Activated CD8-positive, alpha-beta memory T cell treated with anti-CD3 and anti-CD28 coated beads, Interleukin-2, amount 50 U/mL, for 48 hours (primary cell): ENCODE measurements at places on chromosomes 1 and 21.

GRCh38 chr1:114756009-114756892 lies 1.5 kb downstream of the CSDE1 start:
- no peak for DNase-seq

DNA sequence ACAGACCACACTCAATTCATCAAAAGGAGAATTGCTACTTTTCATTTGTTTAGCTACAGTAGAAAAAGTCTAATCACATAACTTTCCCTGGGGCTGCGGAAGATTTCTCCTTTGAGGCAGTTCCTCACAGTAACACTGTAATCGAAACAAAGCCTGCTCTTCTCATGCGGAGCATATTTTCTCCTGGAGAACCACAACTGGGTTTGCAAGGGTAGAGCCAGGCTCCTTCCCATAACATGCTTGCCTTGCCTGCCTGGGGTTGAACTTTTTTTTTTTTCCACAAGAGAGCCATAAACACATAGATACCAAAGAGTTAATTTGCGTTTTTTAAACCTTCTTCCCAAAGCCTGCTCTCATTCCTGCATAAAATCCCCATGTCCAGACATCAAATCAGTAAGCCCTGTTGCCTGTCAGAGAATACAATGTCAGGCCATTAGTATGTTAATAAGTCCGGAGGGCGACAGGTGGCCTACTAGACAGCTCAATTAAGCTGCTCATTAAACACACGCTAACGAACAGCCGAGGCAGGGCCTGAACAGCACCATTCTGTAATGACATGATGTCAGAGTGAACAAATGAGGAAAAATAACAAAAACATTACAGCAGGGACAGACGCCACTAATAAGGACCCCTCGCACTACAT lies 107.1 kb upstream of the OLIG2 start:
- DNase-seq = no peak

DNA sequence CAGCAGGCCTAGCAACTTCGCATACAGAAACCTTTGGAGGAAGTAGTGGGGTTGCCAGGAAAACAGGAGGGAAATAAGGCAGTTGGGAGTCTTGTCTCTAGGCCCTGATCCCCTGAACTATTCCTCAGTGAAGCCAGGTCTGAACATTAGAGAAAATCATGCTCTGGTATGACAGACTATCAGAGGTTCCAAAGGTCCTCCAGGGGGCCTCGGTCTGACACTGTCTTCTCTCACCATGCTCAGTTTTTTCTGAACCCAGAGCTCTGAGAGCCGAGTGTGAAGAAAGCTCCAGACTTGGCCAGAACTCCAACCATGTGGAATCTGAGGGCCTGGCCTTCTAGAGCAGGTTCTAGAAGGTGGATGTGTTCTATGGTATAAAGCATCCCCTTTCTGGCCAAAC lies 4.0 kb downstream of the TOMM40L start:
- no peak for DNase-seq

- no peak for DNase-seq
These were observed 357.1 kb downstream of the LTN1 start for GRCh38 chr21:28635541-28635940.

DNA sequence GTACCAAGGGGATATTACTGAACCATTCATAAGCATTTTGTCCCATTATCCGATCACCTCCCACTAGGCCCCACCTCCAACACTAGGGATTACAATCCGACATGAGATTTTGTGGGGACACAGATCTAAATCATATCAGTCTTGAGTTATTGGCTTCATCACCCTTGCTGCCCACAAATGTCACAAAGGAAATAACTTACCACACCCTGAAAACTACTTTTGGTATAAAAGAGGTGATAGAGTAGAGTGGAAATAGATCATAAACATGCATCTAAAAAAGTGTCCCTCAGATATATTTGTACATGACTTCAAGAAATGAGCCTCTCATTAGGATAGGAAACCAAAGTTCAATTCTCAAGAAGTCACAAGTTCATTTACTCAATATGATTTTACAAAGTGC lies 22.6 kb upstream of the FCRL3 start:
- no peak for DNase-seq

DNA sequence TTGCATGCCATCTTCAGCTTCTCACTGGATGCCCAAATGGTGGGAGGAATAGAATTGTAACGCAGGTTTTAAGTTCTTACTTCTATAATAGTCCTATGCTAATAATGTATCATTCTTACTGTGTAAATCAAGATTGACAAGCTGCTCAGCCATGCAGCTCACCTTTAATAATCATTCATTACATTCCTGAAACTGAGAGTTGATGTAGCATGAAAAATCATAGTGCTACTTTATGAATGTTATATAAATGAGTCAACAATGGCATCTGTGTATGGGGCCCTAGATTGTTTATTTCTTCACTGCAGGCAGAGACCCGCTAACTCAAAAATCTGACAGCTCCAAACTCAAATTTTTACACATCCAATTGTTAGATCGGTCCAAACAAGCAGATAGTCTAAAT lies 34.4 kb downstream of the FH start:
- DNase-seq = no peak

GRCh38 chr1:159055181-159055641 lies 21.4 kb downstream of the AIM2 start:
- DNase-seq = no peak

GRCh38 chr1:207134581-207134980 lies 30.5 kb downstream of the C4BPA start:
- no peak for DNase-seq

GRCh38 chr1:17662786-17663185 lies 92.3 kb upstream of the ACTL8 start:
- no peak for DNase-seq

- DNase-seq = no peak
These were observed 9.0 kb downstream of the TIMM17A start for GRCh38 chr1:201964261-201964660.

- no peak for DNase-seq
These were observed 407.7 kb downstream of the PLPP3 start for GRCh38 chr1:56171670-56172069.

DNA sequence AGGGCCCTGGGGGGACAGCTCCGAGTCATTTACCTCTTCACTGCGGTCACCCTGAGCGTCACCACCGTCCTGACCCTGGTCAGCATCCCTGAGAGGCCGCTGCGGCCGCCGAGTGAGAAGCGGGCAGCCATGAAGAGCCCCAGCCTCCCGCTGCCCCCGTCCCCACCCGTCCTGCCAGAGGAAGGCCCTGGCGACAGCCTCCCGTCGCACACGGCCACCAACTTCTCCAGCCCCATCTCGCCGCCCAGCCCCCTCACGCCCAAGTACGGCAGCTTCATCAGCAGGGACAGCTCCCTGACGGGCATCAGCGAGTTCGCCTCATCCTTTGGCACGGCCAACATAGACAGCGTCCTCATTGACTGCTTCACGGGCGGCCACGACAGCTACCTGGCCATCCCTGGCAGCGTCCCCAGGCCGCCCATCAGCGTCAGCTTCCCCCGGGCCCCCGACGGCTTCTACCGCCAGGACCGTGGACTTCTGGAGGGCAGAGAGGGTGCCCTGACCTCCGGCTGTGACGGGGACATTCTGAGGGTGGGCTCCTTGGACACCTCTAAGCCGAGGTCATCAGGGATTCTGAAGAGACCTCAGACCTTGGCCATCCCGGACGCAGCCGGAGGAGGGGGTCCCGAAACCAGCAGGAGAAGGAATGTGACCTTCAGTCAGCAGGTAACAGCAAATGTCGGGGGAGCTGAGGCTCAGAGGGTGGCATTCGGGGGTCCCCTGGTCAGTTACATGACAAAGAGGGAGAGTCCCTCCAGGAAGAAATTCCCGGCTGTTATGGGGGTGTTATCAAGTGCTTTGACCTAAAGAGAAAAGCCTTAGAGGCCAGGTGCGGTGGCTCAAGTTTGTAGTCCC lies 12.6 kb downstream of the SLC45A1 start:
- no peak for DNase-seq

DNA sequence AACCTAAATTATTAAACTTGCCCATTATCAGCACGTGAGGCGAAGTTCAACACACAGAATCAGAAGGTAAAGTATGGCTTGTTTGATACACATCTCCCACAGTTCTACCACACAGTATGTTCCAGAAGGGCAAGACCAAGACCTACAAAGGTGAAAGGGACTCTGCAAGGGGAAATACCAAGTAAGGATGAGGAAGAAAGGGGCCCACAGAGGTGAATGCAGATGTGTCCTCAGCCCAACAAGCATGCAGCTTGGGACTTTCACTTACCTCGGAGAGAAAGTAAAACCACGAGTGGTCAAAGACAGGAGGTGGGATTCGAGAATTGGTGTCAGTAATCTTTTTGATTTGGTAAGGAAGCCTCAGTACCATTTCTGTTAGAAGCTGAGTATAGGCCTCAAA lies 85.8 kb downstream of the UBR4 start:
- DNase-seq = no peak

- no peak for DNase-seq
These were observed 111.6 kb downstream of the CYYR1 start for GRCh38 chr21:26461500-26461899.
